ENCODE measurements at places on chromosomes 11 and 22.

DNA sequence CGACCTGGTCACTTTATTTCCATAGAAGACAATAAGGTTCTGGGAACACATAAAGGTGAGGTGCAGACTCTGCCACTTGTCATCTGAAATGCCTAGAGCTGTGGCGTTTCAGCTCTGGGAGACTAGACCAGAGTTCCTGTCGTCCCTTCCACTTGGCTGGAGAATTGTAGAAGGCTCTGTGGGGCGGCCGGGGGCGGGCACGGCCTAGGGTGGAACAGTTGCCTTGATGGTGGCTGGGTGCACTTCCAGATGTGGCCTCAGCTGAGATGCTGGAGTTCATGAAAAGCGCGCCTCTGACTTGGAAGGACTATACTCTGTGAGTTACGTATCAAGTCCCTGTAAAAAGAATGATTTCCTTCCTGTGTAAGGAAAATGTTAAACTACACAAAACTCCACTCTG lies 16.8 kb downstream of the TRMU start:
- DNase-seq = no peak

DNA sequence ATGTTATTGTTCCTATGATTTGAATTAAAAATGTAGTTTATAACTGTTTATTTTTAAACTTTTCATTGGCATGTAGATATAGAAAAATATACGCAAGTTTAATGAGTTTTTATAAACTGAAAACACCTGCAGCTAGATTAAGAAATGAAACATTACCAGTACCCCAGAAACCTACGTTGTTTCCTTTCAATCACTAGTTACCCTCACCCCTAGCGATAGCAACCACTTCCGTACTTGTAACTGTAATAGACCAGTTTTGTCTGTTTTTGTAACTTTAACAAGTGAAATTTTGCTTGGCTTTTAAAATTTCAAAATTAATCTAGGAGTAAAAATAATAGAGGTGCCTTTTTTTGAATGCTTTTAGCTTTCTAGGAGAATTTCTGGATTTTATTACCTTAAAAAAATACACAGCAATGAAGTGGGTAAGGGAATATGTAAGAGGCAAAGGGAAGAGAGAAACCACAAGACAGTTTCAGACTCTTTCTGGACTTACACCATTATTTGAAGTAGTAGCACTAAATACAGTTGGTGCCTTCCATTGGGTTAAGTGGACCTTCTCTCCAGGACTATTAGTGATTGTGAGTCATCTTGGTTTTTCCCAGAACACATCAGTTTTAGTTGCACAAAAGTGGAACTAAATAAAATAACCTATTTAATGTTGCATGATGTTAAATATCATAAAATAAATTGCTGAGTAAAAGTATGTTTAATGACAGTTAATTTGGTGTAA lies 18.7 kb upstream of the NAT10 start:
- no peak for DNase-seq

GRCh38 chr11:47724041-47724729 lies 9.0 kb upstream of the AGBL2 start:
- DNase-seq = no peak

- no peak for DNase-seq
Measured at GRCh38 chr22:19681863-19682245, 32.4 kb upstream of the SEPTIN5 start.

GRCh38 chr22:31626427-31627150 lies 35.4 kb downstream of the PISD start:
- DNase-seq = no peak

All from left renal pelvis (tissue), 4 donors.